Spleen (tissue), 13 donors: ENCODE measurements at places on chromosomes 2 and 18. TPM values are rescaled to one million over a fixed set of nuclear protein-coding genes. Genes with fewer than 3 reads are reported as not detected.

GRCh38 chr2:206432193-206433082 lies 10.9 kb upstream of the ADAM23 start:
- DNase-seq, result no peak
- H3K36me3 ChIP-seq, result no peaks in the 10 kb centered on the region
- H3K27me3 ChIP-seq, result no peaks in the 10 kb centered on the region
- H3K4me3 ChIP-seq, result no peak overlapping the region

Gene MEIS1
- 26.0 TPM for total RNA-seq

- H3K4me1 ChIP-seq, result no peaks in the 10 kb centered on the region
- H3K4me3 ChIP-seq, result no peak overlapping the region
- no peak for DNase-seq
- H3K27me3 ChIP-seq, result no peaks in the 10 kb centered on the region
These were observed 96.3 kb upstream of the AQP4 start for GRCh38 chr18:26961839-26962238.

- H3K36me3 ChIP-seq, result no peaks in the 10 kb centered on the region
- no peak overlapping the region for H3K27ac ChIP-seq
These were observed 105.0 kb upstream of the RBBP8 start for GRCh38 chr18:22828171-22828570.
